ENCODE measurements at places on chromosomes 3 and 15.

DNA sequence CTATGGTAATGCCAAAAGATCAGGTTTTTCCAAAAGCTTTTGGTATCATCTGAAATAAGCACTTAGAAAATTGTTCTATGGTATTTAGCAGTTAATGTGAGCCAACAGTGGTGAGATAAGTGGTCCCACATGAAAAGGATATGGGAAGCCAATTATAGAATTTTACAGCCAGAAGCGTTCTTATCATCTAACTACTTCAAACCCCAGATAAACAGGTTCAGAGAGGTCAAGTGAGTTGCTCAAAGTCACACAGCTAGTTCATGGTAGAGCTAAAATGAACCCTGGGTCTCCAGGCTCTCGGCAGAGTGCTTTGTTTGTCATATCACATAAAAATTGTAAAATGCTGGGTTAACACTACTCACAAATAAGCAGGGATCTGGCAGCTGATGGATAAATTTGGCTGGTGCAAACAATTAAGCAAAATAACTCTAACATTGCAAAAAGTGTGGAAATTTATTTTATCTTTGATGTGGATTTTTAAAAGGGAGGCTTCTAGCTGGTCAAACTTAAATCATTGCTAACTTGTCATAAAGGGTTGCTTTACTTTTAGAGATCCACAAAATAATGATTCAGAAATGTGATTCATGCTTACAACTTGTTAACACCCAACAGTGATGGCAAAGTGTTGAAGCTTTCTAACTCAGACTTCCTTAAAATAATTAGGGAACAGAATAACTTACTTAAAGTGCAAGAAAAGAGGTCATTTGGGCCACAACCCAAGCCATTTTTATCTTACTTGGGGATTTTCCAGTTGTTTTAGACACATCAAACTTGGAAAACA lies 202.8 kb upstream of the TBC1D5 start:
- no peak for DNase-seq

DNA sequence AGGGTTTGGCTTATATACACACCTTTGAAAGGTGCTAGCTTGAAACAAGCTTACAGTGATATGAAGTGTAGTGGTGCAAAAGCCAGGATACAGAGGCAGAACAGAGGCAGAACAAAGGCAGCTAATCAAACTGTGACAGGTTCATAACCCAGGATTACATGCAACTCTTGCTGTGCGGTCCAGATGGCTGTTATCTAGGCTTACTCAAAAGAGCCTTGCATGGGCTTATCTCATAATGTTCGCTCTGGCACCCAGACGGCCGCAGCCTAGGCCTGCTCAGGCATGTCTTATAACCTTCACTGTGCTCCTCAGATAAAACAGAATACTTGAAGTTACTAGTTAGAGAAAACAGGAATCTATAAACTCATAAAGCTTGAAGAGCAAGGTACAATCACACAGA lies 22.8 kb upstream of the NOX5 start:
- DNase-seq = no peak

- DNase-seq = no peak
Observed at GRCh38 chr15:90184119-90184785, 16.9 kb upstream of the SEMA4B start.

DNA sequence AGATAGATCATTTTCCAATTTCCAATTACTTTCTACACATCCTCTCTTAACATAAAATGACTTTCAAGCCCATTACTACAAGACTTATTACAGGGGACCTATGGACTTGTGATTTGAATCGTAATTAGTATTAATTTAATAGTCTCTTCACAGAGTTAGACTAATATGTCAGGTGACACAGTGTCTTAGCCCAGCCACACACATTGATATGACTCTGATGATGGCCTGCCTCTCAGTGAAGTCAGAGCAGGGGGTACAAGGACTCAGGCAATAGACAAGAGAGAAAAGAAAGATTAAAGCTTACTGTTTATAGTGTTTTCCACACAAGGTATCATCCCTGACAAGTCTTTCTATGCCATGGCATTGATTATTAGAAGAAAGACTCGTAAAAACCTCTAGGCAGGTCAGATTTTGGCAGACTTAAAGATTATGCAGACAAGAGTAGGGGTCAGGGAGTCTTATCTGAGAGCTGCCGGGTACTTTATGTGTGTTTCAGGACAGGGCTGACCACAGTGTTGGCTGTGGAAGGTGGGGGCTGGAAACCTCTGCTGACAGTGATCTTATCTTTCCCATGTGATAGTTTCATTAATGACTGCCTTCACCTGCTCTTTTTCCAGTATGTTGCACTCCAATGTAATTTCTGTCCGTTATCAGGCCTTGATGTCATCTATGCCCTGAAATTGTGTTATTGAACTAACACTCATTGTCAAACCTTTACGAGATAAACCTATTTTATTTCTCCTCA lies 50.1 kb downstream of the B3GALNT1 start:
- no peak for DNase-seq

GRCh38 chr3:158264894-158265293 lies 155.0 kb downstream of the RSRC1 start:
- no peak for DNase-seq

- DNase-seq = no peak
Observed at GRCh38 chr15:100790786-100791265, 88.8 kb upstream of the ALDH1A3 start.

GRCh38 chr3:159418571-159419526 lies 569.8 kb upstream of the IL12A start:
- DNase-seq = no peak

GRCh38 chr3:196590279-196590678 lies 21.8 kb downstream of the FBXO45 start:
- DNase-seq = no peak

All from stimulated activated CD8-positive, alpha-beta memory T cell treated with anti-CD3 and anti-CD28 coated beads, Interleukin-15, amount 100 ng/mL, for 1 hour (primary cell).